Substantia nigra (tissue), 51 donors: ENCODE measurements at places on chromosomes 3 and 15.

DNA sequence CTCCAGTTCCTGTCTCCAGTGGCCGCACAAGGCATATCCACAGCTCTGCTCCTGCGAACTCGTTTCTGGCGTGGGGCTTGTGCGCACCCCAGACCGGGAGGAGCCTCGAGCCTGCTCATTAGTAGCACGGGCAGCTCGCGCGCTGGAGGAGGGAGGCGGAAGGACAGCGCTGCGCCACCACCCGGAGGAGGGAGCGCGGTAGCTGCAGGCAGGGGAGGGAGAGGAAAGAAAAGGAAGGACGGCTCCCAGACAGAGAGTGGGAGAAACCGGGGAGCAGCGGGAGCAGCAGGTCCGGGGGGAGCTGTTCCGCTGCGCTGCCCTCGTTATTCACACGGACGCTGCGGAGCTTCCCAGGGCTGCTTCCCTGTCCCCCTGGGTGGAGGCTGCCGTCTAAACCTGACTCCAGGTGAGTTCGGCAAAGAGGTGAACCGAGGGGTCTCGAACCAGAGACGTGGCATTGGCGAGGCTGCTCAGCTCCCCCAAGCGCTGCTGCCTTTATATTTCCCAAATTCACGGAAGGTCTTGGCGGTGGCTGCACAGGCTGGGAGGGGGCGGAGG, 121.3 kb upstream of the ZNF717 start:
- DNase-seq = peak; percentile 5

DNA sequence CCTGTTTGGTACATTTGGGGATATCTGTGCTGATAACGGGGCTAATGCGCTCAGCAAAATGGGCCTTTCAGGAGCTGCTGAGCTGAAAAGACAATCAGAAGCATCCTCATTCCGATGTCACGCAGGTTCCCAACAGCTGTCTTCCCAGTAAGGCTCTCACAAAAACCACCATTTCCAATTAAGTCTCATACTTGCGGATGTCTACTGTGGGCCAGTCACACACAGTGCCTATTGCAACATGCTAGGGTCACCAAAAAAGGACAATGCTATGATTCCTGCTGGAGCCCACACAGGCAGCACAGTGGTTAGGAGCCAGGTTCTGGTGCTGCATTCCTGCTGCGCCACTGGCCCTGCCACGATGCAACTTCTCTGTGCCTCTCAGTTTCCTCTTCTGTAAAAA, 16.4 kb upstream of the LDHAL6B start:
- no peak for DNase-seq

GRCh38 chr3:36409862-36410261, 29.6 kb downstream of the STAC start:
- no peak for DNase-seq

DNA sequence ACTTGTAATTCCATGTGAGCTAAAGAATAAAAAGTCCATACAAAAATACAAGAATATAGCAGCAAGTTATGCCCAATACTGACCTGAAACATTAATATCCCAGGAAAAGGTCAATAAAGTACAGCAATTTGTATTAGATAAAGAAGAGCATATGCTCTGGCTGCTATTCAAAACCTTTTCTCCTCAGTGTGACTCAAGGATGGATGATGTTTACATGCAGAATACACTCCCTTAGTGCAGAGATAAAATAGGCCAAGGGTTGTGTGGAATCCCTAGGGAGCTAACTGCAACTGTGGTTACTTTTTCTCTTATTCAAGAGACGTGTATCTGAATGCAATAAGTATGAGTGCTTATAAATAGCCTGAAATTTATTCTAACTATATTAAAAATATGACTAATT, 78.7 kb downstream of the SLC9A9 start:
- no peak for DNase-seq

DNA sequence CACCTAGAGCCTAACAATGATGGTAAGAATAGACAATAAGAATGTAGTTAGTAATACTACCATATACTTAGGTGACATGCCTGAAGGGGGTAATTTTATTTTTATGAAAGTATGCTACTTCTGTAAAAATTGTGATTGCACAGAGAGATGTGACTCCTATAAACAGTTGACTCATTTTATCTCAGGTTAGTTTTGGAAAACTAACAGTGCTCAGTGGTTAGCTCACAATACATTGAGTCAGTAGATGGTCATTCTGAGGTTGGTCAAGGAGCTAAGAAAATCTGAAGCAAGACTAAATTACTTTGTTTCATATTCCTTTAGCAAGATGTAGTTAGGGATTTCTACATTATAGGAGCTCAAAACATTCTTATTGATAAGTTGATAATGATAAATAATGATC, 271.0 kb downstream of the EDEM1 start:
- no peak for DNase-seq
